RPMI7951 (cell line): ENCODE measurements at places on chromosomes 16 and 17.

- DNase-seq: no peak
Measured at GRCh38 chr16:1968146-1968953, 1.7 kb downstream of the RNF151 start.

DNA sequence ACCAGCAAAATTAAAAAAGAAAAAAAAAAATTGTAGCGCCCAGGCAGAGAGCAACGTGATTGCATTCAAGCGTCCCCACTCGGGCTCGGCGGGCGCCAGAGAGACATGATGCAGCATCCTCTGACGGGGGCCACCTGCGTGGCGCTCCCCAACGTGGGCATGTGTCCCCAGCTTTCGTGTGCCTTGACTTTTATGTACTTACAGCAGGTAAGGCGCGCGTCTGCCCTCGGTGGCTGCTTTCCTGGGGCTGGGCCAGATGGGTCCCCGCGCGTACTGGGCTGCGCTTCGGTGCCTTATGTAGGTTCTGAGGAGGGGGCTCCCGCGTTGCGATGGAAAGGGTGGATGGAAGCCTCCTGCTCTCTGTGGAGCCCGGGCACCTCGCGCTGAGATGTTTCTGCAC, 28.4 kb upstream of the RBFOX1 start:
- no peak for DNase-seq

GRCh38 chr17:50469671-50470305, 1.1 kb upstream of the CHAD start:
- no peak for DNase-seq

- DNase-seq: peak; percentile 97
Measured at GRCh38 chr16:48081656-48082055, 74.1 kb downstream of the ABCC12 start.

DNA sequence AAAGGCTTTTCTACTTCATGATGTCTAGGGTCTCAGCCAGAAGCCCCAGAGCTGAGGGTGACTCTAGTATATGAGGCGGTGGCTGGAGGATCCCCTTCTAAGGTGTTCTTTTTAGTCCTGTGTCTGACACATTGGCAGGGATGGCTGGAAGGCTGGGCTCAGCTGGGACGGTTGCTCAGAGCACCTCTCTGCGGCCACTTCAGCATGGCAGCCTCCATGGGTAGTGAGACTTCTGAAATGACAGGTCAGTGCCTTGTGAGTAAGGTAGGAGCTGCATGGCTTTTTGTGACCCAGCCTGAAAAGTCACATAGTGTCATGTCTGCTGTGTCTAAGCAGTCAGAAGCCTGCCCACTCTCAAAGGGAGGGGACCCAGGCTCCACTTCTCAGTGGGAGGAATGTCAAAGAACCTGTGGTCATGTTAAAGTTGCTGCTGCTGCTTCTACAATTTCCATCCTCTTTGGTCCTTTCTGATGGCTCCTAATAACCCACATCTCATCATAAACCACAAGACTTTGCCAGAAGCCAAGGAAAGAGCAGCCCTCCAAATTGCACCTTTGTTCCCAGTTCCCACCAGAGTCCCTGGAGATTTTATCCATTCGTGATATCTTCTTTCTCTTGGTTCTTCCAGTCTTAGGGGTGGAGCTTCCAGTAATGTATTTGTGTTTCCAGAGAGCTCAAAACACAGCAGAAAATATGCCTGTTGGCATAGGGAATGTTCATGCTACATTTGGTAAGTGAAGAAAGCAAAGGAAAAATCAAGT, 15.4 kb upstream of the KCNG4 start:
- DNase-seq: no peak

GRCh38 chr16:57390636-57391295, 13.8 kb upstream of the CCL17 start:
- no peak for DNase-seq

DNA sequence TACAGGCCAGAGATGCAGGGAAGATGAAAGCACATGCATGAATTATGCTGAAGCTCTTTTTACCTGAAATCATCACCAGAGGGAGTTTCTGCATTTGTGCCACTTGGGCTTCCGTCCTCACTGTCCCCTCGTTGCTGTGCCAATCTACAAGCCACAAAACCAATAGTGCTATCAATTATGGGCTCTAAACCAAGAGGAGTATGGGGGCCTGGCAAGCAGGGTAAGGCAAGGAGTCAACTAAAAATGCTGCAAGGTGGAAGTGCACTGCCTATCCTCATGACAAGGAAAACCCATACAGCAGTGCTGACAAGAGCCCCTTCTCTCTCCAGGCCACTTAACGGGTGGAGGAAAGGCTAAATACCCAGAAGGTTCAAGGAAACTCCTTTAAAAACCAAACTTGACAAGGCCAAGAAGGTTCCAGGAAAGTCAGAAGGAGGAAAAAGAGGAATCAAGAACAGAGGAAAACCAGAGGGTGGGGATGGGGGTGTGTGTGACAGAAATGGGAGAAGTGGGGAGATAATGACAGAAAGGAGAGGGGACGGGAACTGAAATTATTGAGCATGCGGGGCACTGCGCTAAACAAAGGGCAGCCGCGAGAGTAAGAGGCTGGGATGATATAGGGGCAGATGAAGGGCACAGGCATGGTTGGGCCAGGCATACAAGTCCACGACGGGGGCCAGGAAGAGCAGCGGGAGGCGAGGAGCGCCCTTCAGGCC, 674 bp downstream of the C17orf75 start:
- no peak for DNase-seq

GRCh38 chr16:74309789-74310781, 13.5 kb downstream of the PSMD7 start:
- peak; percentile 55 for DNase-seq

DNA sequence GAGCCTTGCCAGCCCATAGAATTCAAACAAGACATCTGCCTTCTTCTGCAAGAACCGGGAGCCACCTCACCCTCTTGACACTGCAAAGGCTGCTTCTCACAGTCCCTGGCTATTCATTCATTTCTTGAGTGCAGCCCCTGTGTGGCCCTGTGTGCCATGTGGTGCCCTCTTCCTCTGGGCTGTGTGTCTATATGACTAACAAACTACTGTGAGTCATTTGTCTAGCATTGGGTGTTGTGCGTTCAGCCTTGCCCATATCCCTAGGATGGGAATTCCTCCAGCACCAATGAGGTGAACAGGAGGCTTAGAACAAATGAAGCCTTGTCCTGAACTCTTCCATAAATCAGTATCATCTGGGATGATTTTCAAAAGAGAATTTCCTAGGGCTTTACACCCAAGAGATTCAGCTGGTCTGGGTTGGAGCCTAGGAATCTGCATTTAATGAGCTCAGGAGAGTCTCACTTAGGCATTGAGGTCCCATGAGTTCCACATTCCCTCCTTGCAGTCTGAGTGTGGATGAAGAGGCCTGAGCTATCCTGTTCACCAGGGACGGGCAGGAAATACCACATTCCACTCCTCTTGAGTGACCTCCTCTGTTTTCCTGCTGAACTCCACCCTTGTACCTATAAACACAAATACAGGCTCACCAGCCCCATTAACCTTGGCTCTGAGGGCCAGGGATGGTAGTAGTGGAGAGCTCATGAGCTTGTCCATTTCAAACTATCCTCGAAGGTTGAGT, 308.7 kb upstream of the N4BP1 start:
- peak; percentile 45 for DNase-seq

GRCh38 chr17:48631693-48632578, 5.8 kb upstream of the HOXB9 start:
- no peak for DNase-seq

DNA sequence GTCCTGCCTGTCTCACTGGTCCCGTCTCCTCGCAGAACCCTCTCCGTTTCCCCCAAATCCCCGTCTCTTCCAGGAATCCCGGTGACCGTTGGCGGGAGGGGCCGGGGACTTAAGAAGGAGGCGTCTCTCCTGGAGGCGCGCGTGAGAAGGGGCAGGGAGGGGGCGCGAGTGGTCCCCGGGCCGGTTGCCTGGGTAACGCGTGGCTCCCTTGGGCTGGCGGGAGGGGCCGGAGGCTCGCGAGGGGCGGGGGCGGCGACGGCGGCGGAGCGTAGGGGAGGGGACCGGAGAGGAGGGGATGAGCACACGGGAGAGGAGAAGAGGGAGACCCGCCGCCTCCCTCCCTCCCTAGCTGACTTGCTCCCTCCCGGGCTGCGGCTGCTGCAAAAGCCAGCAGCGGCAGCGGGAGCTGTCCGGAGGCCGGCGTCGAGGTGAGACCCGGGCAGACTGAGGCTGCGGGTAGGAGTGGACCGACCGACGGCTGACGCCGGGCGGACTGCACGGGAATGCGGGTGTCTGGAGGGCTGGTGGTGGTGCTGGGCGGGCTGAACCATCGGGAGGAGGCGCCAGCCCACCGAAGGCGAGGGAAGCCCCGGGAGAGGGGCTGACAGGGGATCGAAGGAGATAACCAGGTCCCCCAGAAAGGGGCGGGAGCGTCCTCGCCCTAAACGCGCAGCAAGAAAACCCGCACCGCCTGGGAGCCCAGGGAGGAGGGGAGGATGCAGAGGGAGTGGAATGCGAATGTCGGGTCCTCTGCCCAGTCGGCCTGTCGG, at the start of gene PRRT2:
PRRT2 (plus strand) TSS at position 298 of the 770 bp plus-strand sequence. CDS start 862 bp downstream, outside the sequence.
- DNase-seq: peak; percentile 63

DNA sequence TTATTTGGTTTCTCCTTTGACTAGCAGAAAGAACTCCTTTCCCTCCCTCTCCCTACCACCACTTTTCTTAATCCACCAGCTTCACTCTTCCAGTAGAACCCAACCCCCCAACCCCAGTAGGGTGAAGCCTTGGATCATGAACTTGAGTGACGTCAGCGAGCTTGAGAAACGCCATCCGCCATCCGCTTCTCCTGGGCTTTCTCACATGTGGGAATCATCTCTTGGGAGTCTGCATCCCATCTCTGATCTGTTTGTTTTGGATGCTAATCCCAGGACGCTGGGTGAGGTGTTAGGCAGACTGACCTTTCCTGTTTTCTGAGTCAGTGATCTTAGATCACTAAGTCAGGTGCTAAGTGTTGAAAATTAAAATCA, 16.0 kb upstream of the SOX9 start:
- DNase-seq: no peak

GRCh38 chr16:54965464-54965863, 34.8 kb downstream of the IRX5 start:
- DNase-seq: no peak

DNA sequence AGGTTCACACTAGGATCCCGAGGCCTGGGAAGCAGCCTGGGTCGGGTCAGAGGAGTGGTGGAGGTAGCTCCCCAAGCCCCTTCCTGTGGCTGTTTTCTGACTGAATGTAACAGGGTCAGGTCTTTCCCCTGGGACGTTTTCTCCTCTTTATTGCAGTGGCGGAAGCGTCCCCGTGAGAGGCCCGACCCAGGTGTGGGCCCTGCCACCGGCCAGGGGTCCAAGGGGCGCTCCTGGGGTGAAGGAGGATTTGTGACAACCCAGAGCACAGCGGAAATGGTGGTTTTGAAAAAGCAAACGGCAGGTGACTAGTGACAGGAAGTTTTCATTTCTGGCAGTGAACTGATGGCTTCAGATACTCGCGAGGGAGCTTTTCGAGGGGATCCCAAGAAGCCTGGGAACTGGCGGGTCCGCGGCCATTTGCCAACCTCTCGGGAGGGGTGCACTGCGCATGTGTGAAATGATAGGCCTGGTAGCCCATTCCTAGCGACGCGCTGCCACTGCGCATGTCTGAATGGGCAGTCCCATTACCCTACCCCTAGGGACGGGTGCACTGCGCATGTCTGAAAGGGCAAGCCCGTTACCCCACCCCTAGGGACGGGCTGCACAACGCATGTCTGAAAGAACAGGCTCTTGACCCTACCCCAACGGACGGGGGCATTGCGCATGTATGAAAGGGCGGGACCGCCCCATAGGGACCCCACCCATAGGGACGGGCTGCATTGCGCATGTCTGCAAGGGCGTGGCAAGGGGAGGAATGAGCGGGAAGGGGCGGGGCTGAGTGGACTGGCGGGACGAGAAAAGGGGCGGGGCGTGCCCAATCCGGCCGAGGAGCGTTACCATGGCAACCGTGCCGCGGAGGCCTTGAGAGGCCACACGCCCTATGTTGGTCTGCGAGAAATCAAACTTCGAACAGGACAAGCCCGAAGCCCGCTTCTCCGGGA, 1747.9 kb downstream of the TP53TG3F start:
- DNase-seq: no peak

- no peak for DNase-seq
Measured at GRCh38 chr16:6527646-6528045, 805.0 kb upstream of the RBFOX1 start.

GRCh38 chr17:60230358-60230757, 80.6 kb downstream of the CA4 start:
- peak; percentile 6 for DNase-seq

DNA sequence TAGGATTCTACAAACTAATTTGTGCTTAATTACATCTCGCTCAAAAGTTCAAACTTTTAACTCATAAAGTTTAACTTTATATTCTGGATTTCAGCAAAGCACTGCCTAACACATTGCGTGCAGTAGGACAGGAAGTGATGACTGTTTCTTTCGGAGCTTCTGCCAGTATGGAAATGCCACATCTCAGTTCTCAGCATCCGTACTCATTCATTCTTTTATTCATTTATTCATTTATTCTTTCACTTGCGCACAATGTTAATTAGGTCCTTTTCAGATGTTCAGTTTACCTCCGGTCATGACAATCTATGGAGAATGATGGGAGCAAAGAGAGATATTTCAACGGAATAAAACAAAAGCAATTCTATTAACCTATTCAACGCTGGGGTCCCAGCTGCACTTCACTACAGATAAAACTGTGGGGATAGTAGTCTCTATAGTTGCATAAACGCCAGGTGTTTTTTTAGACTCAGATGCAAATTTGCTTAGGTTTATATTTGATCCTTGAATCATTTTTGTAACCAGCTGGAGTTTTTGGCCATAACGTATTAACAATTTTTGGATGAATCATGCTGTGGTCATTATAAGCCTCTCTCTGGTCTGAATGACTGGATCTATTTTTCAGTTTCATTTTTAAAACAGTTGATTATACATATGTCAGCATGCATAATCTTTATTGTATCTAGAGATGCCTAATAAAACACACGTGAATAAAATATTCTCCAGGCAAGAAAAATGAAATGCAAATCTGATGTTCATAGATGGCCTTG, 143.9 kb downstream of the KCNJ2 start:
- peak; percentile 7 for DNase-seq

- DNase-seq: no peak
Measured at GRCh38 chr17:2436316-2436905, 35.6 kb upstream of the MNT start.

DNA sequence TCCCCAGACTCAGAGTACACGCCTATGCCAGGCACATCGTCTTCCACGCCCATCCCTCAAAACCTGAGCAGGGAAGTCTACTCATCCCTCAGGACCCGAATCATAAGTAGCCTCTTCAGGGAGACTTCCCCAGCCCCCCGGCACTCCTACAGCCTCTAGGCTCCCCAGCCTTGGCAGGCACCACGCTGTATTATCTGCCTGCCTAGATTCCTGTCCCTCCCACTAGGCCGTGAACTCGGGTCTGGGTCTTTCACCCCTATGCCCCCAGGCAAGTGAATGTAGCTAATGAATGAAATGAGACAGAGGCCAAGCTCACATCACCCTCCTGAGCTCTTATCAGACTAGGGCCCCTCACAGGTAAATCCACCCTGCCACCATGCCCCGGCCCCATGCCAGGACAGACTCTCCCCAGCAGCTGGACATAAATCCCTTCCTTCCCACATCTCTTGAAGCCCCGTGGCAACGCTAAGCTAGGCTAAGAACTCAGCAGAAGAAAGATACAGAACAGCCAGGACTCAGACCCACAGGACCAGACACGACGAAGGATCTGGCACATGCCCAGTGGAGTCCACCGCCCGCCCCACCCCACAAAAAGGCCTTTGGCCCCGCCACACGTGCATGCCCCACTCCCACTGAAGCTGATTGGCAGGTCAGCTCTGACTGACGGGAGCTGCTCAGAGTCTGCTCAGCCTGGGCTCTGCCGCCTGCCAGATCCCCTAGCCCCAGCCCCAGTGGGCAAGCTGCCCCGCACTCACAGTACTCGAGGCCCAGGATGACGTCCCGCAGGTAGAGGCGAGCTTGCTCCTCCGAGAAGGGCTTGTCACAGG, 13.0 kb downstream of the CAMKK1 start:
- no peak for DNase-seq
